Left lung (tissue), 14 donors: ENCODE measurements at places on chromosomes 2 and 18. TPM values are rescaled to one million over a fixed set of nuclear protein-coding genes. Genes with fewer than 3 reads are reported as not detected.

DNA sequence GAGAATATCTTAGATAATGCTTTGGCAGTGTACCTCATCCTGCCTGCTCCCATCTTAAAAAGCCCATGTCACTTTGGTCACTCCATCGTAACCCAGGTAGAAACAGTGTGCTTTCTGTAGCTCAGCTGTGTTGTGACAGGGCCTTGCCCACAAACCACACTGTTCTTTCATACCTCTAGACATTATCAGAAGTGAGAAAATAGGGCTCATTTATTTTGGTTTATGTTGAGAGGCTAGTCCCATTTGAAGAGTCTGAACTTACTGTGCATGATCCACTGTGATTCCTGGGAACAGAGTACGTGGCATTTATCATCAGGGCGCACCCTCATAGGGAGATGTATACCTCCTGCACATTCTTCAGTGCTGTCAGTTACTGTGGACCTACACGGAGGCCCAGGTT, 69.7 kb downstream of the FEZ2 start:
- no peaks in the 10 kb centered on the region for H3K36me3 ChIP-seq
- no peak overlapping the region for H3K27ac ChIP-seq
- H3K4me1 ChIP-seq = peaks cover 8% of the 10 kb centered on the region
- no peaks in the 10 kb centered on the region for H3K27me3 ChIP-seq
- no peak overlapping the region for H3K4me3 ChIP-seq

DNA sequence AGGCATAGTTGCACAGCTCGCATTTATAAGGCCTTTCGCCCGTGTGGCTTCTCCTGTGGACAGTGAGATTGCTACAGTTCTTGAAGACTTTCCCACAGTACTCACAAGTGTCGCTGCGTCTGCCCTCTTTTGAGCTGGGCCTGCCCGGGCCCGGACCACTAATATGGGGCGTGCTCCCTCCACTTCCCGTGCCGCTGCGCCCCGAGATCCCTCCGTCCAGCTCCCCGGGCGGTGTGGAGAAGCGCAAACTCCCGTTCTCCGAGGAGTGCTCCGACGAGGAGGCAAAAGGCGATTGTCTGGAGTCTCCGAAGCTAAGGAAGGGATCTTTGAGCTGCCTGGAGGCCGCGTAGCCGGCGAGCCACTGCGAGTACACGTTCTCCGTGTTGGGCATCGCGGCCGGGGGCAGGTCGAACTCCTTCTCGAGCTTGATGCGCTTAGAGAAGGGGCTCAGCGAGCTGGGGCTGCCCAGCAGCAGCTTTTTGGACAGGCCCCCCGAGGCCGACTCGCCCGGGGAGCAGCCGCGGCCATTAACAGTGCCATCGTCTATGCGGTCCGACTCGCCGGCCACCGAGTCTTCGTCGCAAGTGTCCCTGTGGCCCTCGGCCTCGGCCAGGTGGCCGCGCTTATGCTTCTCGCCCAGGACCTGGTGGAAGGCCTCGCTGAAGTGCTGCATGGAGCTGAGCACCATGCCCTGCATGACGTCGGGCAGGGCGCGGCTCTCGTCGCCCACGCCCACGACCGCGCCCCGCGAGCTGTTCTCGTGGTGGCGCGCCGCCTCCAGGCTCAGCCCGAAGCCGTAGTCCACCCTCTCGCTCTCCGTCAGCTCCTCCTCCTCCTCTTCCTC, 92.7 kb downstream of the BCL11A start:
- DNase-seq = no peak
- no peaks in the 10 kb centered on the region for H3K27me3 ChIP-seq
- H3K4me3 ChIP-seq = no peak overlapping the region
- no peaks in the 10 kb centered on the region for H3K36me3 ChIP-seq
- no peaks in the 10 kb centered on the region for H3K4me1 ChIP-seq

DNA sequence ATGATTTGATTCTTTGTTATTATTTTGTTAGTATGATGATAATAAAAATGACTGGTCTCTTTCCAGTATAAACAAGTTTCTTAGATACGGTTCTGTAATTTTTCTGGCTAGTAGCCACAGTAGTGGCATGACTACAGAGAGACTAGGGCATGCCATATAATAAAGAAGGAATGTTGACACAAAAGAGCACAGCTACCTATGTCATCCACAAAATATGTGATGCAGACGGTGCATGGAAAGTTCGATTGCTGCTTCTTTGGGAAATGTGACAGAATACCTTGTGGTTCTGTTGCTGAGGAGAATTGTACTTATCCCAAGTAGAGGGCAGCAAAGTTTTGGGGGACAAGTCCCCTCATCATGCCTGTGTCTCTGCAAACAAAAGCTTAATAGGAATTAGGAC, 26.1 kb upstream of the SETBP1 start:
- no peak for DNase-seq
- H3K36me3 ChIP-seq = no peaks in the 10 kb centered on the region
- no peak overlapping the region for H3K27ac ChIP-seq
- no peak overlapping the region for H3K4me3 ChIP-seq
- no peaks in the 10 kb centered on the region for H3K4me1 ChIP-seq

- no peak overlapping the region for H3K4me3 ChIP-seq
- H3K36me3 ChIP-seq = no peaks in the 10 kb centered on the region
- no peaks in the 10 kb centered on the region for H3K27me3 ChIP-seq
- no peak overlapping the region for H3K27ac ChIP-seq
Measured at GRCh38 chr2:215644233-215644897, 208.5 kb upstream of the FN1 start.

DNA sequence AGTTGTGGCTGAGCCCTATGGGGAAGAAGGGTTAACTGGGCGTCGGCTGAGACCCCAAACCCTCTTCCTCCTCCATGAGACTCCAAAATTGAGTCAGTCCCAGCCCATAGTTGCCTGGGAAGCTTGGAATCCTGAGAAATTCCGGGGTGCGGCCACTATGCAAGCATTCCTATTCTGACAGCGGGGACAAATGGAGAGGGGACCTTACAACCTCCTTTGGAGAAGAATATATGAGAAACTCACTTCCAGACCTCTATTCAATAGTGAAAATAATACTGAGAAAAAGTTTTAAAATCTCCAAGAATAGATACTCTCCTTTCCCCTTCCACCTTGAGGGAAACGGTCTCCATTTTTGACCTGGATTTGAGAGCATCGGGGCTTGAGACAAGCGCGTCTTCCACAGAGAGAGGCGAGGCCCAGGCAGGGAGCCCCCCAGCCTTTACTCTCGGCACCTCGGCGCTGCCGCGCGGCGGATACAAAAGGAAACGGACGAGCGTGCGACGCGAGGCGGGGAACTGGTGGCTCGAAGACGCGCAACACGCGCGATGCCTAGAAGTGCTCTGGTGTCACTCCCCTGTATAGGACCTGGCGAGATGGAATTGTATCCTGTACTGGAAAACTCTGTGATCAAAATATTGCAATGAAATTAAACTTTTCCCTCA, 11.1 kb downstream of the NR4A2 start:
- no peaks in the 10 kb centered on the region for H3K36me3 ChIP-seq
- H3K27ac ChIP-seq = no peak overlapping the region
- H3K4me3 ChIP-seq = peak overlapping the region; percentile 34
- peaks cover 29% of the 10 kb centered on the region for H3K4me1 ChIP-seq
- peaks cover 34% of the 10 kb centered on the region for H3K27me3 ChIP-seq

GRCh38 chr2:168072626-168073303, 174.6 kb downstream of the STK39 start:
- no peak for DNase-seq
- no peaks in the 10 kb centered on the region for H3K36me3 ChIP-seq
- no peaks in the 10 kb centered on the region for H3K27me3 ChIP-seq
- no peak overlapping the region for H3K27ac ChIP-seq
- H3K4me3 ChIP-seq = no peak overlapping the region
- H3K4me1 ChIP-seq = no peaks in the 10 kb centered on the region

GRCh38 chr2:105179469-105180372, 61.8 kb upstream of the GPR45 start:
- H3K4me3 ChIP-seq = no peak overlapping the region
- no peak overlapping the region for H3K27ac ChIP-seq
- peak; percentile 55 for DNase-seq
- no peaks in the 10 kb centered on the region for H3K4me1 ChIP-seq
- H3K27me3 ChIP-seq = peaks cover 13% of the 10 kb centered on the region
- no peaks in the 10 kb centered on the region for H3K36me3 ChIP-seq

DNA sequence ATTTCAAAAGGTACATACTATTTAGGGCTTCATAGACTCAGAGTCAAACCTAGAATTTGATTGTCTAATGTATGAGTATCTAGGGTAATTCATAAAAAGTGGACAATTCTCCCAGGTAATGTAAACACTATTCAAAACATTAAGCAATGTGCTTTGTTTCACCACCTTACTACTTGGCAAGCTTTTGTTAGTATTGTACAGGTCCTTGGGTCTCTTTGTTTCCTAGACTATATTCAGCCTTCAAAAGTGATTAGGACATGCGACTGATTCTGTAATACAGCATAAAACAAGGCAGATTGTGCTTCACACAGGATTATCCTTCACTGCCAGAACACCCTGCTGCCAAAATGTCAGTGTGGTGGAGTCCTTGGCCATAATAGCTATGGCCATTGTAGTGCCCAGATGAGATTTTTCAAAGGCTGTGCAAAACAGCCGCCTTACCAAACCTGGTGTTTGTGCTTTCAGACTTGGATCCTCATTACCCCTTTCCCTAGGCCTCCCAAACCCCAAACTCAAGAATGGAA, 90.1 kb upstream of the CAVIN2 start:
- no peak overlapping the region for H3K27ac ChIP-seq
- H3K36me3 ChIP-seq = no peaks in the 10 kb centered on the region
- H3K4me1 ChIP-seq = no peaks in the 10 kb centered on the region
- H3K27me3 ChIP-seq = no peaks in the 10 kb centered on the region

DNA sequence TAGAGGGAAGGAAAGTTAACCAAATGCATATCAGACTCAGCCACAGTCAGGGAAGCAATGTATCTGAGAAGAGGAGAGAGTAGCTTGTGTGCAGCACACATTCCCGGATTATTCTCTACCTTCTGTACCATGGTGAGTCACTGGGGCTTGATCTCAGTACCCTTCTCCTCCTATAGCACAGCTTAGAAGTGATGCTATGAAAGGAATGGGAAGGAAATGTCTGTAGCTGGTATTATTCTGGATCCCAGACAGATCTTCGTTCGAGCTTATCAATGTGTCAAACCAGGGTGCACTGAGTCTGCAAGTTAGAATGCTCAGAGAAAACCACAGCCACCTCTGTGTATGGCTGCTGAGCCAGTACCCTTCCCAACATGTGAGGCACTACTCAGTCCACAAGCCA, 88.0 kb upstream of the NFU1 start:
- no peak overlapping the region for H3K27ac ChIP-seq
- no peaks in the 10 kb centered on the region for H3K4me1 ChIP-seq
- H3K27me3 ChIP-seq = no peaks in the 10 kb centered on the region
- DNase-seq = no peak
- no peaks in the 10 kb centered on the region for H3K36me3 ChIP-seq
- no peak overlapping the region for H3K4me3 ChIP-seq

DNA sequence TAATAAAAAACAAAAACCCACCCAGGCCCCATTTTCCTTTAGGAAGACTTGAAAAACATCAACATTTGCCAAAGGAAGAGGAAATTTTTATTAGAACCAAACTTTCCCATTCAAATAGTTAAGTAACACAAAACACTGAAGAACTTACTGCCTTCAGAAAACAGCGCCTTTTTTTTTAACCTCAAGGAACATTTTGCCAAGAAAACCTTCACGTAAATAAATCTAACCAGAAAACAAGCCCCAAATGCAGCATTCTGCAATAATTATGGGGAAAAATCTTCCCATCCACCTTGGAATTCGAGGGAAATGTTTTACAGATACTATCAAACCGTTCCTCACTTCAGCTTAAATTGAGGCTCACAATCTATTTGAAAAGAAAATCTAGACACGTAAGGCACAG, 56.4 kb downstream of the ACVR1 start:
- no peaks in the 10 kb centered on the region for H3K27me3 ChIP-seq
- H3K4me1 ChIP-seq = no peaks in the 10 kb centered on the region
- H3K36me3 ChIP-seq = no peaks in the 10 kb centered on the region
- DNase-seq = no peak

GRCh38 chr18:61398961-61399705, 65.9 kb downstream of the CDH20 start:
- H3K4me1 ChIP-seq = no peaks in the 10 kb centered on the region
- H3K27me3 ChIP-seq = no peaks in the 10 kb centered on the region
- no peak overlapping the region for H3K27ac ChIP-seq
- H3K4me3 ChIP-seq = no peak overlapping the region

GRCh38 chr2:178976351-178976750, 73.6 kb downstream of the CCDC141 start:
- no peak for DNase-seq
- H3K27ac ChIP-seq = no peak overlapping the region
- H3K27me3 ChIP-seq = no peaks in the 10 kb centered on the region
- H3K4me1 ChIP-seq = no peaks in the 10 kb centered on the region
- no peak overlapping the region for H3K4me3 ChIP-seq

Gene RAPGEF4
- polyA plus RNA-seq = 16.0 TPM

Gene ALK
- 0.06 TPM for polyA plus RNA-seq

Gene HOXD13
- not detected for polyA plus RNA-seq

Gene HOXD4
- polyA plus RNA-seq = 0.99 TPM

Gene LRRC30
- not detected for polyA plus RNA-seq

Gene KRTCAP3
- 17.8 TPM for polyA plus RNA-seq

Gene RUFY4
- 0.51 TPM for polyA plus RNA-seq

Gene L3MBTL4
- polyA plus RNA-seq = 5.9 TPM

Gene IKZF2
- polyA plus RNA-seq = 9.6 TPM

Gene UGT1A8
- not detected for polyA plus RNA-seq
